ENCODE measurements at places on chromosomes 6 and 20.

GRCh38 chr20:6466075-6466810 lies 301.2 kb upstream of the BMP2 start:
- peak; percentile 7 for ATAC-seq

DNA sequence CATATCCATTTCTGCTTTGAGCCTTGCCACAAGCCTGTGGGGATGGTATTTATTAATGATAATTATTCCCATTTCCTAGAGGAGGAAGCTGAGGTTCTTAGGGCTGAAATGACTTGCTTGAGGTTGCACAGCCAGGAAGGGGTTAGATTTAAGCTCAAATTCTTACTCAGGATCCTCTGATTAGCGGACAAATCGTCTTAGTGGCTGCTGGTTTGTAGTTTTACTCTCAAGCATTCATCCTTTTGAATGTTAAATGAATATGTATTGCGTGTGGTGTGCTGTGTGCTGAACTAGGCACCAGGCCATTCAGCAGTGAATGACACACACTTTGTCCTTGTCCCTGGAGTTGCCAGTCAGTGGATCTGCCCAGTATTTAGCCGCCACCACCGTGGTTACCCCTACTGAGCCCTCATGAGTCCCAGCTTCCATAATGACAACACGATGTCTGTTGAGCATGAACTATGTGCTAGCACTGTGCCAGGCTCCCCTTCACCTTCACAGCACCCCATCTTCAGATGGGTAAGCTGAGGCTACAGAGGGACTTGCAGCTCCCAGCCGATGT lies 10.0 kb downstream of the PACSIN1 start:
- no peak for ATAC-seq

- no peak for ATAC-seq
Measured at GRCh38 chr6:146634022-146634421, 35.2 kb downstream of the ADGB start.

GRCh38 chr6:18551228-18551627 lies 164.1 kb downstream of the RNF144B start:
- no peak for ATAC-seq

- ATAC-seq = no peak
Measured at GRCh38 chr6:1009103-1009502, 302.8 kb upstream of the FOXQ1 start.

DNA sequence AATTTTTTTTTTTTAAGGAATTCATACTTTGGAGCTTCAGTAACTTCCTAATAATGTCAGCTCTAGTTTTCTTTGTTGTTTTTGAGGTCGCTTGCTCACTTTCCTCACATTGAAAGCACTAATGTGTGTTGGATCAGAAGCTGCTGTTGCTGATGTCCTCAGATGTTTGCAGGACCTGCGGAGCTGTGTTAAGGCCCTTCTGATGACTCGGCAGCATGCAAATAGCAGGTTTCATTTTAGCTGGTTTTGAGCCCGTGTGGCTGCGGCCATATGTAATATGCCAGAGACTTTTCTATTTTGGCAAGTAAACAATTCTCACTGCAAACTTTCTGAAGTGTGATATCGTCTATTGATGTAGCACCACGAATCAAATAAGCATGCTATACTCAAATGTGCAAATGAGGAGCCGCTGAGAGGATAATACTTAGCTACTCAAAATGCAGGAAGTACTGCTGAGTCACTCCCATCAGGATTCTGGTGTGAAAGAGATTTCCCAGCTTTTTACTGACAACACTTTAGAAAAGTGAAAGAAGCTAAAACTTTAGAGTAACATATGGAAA lies 187.8 kb downstream of the SASH1 start:
- ATAC-seq = peak; percentile 86

DNA sequence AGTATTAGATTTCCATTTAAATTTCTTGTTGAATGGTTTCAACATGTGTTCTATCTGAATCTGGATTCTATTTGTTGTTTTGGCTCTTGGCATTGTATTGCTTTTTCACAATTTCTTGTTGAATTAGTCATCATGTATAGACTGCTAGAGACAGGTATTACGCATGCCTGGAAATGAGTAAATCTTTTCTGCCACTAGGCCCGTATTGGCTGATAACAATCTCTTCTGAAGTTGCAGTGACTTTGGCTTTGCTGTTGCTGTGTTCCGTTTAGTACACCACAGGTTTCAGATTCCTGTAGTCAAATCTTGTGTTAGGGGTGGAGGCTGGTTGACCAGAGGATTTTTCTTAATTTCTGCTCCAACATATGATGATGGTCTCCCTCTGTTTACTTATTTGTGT lies 1339.4 kb downstream of the GRIK2 start:
- no peak for ATAC-seq

GRCh38 chr6:159809149-159809548 lies 9.1 kb downstream of the PNLDC1 start:
- no peak for ATAC-seq

DNA sequence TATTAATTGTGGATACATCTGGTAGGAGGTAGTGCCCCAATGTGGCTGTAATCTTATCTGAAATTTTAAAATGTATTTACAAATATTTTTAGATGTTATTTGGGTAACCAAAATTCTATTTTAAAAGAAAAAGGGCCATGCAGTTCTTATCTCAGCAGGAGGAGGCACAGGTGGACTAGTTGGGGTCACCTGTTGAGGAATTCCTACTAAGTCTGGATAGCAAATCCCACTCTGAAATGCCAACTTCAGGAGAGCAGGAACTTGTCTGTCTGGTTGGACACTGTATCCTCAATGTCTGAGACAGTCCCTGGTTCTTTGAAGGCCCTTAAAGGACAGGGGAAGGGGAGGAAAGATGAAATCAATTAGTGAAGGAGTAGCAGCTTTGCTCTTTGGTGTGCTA lies 82.6 kb downstream of the EYA2 start:
- no peak for ATAC-seq

GRCh38 chr6:6402591-6402990 lies 82.1 kb upstream of the F13A1 start:
- ATAC-seq = no peak

GRCh38 chr20:22815603-22816315 lies 219.4 kb upstream of the SSTR4 start:
- no peak for ATAC-seq

- no peak for ATAC-seq
Measured at GRCh38 chr6:137291441-137291840, 72.3 kb upstream of the IFNGR1 start.

- no peak for ATAC-seq
Measured at GRCh38 chr6:45591306-45591705, 213.6 kb upstream of the SUPT3H start.

- ATAC-seq = peak; percentile 29
Measured at GRCh38 chr6:50925548-50925947, 106.9 kb downstream of the TFAP2B start.

DNA sequence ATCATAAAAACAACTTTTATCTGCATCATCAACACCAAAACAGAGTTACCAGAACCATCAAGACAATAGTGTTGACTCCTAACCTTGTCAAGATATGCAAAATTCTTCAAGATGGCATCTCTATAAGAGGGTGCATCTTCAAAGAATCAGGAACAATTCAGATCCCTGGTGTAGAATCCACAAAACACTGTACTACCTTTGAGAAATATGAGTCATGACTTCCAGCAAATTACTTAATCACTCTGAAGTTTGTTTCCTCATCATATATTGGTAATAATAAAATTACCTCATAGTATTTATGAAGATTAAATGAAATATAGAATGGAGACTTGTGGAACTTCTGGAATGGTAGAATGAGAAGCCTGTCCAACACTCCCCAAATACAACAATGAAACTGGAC lies 221.3 kb upstream of the SUPT3H start:
- no peak for ATAC-seq

DNA sequence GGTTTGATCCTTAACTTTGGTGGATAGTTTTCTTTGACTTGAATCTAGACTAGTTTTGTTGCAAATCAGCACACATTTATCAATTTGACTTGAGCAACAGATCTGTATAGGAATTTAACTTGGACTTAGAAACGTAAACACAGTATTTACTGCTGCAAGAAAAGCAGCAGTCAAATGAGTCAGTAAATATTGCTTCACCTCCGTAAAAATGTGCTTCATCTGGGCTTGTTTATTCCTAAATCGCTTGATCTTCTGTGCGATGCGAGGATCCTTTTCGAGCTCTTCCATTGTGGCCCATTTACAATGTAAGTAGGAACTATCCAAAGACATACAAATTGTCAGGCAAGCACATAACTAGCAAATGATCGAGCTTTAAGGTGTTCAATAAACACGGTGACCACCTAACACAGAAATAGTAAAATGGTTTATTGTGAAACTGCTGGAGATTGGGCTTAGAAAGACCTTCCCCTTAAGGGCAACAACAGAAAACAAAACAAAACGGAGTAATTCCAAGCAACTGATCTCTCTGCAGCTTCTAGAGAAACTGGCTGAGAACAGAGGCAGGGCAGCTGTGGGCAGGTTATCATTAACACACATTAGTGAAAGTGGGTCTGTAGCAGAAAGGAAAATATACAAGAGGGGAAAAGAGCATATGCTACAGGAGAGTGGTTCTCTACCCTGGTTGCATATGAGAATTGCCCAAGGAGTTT lies 120.8 kb downstream of the CHD6 start:
- no peak for ATAC-seq
